ENCODE measurements at places on chromosomes 1 and 21.

DNA sequence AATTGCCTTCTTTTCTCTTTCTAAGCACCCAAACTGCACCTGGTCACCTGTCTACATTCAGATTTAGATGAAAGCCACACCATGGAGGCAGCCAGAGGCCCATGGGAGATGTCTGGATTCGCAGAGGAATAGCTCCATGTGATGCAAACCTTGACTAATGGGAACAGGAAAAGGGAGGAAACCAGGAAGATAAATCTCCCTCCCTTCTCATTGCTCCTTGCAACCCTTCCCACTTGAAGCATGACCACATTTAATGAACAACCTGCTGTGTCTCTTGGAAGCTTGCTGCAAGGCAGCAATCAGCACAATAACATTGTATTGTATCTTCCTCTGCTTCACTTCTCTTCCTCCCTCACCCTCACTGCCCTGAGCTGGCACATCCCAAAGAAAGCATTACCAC, 42.6 kb upstream of the KLF17 start:
- DNase-seq = no peak

DNA sequence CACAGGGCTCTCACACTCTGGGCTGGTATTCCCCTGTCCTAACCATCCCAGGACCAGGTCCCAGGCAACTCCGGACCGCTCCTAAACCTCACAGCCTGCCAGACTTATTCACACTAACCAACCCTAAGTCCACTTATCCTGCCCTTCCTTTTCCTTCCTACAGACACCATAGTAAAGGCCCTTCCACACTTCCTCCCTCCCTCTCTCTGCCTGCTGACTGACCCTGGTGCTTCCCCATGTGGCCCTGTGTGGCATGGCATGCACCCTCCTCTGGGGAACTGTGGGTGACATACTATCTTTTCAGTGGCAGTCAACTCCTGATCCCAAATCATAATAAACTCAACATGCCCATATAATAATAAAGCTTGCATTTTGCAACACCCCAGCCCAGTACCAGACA, 155.1 kb upstream of the DNAH14 start:
- DNase-seq = no peak

GRCh38 chr1:39104158-39105060, 78.3 kb downstream of the NDUFS5 start:
- DNase-seq = no peak

GRCh38 chr1:163213626-163214025, 10.9 kb upstream of the RGS5 start:
- no peak for DNase-seq

DNA sequence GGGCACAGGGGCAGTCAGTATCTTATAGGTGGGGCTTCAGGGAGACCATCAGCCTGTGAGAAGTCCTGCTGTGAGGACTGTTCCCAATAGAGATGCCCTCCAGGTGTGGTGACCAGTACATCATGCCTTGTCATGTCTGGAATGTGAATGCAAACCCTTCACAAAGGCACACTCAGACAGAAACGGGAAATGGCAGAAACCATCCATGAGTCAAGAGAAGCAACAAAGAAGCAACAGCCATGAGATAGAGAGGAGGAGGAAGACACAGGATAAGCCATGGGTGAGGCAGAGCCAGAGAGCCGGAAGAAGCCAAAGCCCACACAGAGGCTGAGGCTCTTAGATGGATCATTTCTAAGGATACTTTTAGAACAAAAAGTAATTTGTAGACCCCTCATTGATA, 20.1 kb upstream of the ZP4 start:
- no peak for DNase-seq

DNA sequence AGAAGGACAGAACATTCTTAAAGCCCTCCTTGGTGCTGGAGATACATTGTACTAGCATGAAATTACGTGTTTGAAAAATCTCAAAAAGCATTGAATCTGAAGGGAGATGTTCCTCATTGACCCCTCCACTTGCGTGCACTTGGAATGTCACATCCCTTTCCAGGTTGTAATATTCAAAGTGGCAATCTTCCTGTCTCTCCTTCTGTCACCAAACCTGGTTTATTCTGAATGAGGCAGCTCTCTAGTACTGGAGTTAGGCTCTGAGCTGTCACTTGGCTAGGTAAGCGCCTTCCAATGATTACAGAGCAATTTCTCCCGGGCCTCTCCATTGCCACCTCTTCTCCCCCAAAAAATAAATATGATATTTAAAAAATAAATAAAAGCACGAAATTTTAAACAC, 855 bp downstream of the DSCAM start:
- no peak for DNase-seq

- no peak for DNase-seq
These were observed 74.9 kb downstream of the DNAH14 start for GRCh38 chr1:225004396-225004795.

DNA sequence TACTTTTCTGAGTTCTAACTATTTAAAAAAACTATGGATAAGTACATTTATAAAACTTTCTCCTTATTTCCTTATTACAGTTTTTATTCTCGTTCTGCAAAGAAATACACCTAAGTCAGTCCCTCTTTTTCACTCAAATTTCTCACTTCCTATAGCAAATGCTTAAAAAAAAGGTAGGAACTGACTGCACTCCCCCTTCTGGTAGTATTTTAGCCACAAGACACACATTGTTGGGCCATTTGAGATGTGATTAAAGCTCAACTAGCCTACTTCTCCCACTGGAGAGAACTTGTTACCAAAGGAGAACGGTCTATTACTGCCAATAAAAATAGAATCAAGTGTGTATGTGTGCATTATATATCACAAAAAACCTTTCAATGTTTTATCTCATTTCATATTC, 521.9 kb upstream of the PRMT6 start:
- DNase-seq = no peak

GRCh38 chr1:52553362-52554266, 722 bp upstream of the TUT4 start:
- no peak for DNase-seq

GRCh38 chr1:89279011-89279466, 6.4 kb upstream of the GBP5 start:
- no peak for DNase-seq

GRCh38 chr1:231557411-231557810, 28.9 kb downstream of the TSNAX start:
- no peak for DNase-seq

- DNase-seq = no peak
These were observed 1.4 kb downstream of the SLC9A1 start for GRCh38 chr1:27153549-27153886.

DNA sequence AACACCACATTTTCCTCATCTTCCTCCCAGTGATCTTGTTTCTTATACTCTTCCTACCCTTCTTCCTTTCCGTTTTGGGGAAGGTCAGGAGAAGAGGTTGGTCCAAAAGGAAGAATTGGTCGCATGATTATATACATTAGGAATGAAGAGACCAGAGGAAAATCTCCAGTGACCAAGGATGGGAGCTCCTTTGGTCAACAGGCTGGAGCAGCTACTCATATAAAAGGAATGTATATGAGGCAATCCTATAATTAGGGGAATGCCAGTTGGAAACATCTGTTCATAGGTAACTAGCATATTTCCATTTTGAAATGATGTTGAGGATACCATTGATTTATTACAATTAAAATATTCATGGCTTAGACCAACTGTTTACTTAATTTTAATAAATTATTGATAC, 114.5 kb downstream of the LRRC40 start:
- no peak for DNase-seq

DNA sequence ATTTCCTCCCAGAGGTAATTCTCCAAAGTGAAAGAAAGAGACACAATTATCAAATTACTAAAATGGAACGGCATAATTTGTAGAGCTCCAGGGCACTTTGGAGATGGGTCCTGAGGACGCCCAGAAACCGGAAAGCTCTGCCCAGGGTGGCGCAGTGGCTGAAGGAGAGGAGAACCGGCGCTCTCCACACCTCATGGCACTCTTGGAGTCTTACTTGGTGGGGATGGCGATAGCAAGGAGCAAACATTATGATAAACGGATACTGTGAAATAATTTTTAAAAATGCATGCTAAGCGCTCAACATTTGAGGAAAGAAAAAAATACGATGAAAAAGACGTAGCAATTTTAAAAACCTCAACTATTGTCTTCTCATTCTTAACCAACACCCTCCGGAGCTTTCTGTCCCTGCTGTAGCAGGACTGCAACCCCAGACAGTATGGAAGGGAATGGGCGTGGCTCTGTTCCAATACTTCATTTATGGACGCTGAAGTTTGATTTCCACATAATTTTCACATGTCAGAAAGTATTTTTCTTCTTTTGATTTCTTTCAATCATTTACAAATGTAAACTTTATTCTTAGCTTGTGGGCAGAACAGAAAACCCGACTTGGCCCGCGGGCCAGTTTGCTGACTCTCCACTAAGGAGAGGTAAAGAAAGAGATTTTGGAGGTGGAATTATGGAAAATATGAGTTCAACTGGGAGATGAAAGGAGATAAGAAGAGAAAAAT, 1.1 kb downstream of the S100A11 start:
- no peak for DNase-seq

Measured in GM04503 (cell line).